Gastrocnemius medialis (tissue), 4 donors: ENCODE measurements at places on chromosomes 4 and X.

- DNase-seq: no peak
These were observed 5.5 kb downstream of the GSTCD start for GRCh38 chr4:105714071-105714521.

- DNase-seq: no peak
These were observed 62.5 kb upstream of the TMEM164 start for GRCh38 chrX:109940411-109940810.

DNA sequence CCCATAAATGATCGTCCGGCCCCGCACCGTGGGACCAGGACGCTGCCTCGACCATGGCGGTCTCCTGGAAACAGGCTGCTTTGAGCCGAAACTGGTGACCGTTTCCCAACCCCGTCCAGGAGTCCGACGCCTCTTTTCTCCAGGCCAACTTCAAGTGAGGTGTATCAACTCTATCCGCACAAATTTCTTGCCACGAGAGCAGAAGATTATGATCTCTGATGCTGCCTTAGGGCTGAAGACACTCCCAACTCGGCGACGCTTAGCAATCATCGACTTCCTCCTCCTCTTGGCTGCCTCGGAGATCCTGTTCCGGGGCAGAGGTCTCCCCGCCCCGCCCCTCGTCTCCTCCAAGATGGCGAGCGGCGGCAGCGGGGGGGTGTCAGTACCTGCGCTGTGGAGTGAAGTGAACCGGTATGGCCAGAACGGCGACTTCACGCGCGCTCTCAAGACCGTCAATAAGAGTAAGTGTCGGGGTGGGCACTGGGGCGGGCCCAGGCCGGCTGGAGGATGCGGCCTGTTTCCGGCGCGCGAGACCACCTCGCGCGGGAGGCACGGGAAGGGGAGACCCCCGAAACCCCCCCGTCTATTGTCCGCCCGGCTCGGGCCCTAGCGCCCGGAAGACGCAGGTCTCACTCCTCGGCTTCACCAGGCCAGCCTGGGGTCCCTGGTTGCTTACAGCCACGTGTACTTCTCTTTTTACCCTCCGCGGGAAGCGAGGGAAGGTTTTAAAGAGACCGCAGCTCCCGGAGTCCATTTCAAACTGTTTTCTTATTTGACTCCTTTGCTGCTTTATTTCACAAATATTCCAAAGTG lies at the start of gene SRP72:
TSS of gene SRP72 (plus strand) at position 334 of the 813 bp plus-strand sequence. CDS start at position 353, 19 bp downstream.
- peak; percentile 79 for DNase-seq

GRCh38 chr4:97662133-97662532 lies 481.1 kb downstream of the STPG2 start:
- DNase-seq: no peak

GRCh38 chrX:21166272-21166982 lies 207.8 kb upstream of the CNKSR2 start:
- no peak for DNase-seq

- no peak for DNase-seq
These were observed 509.8 kb downstream of the CENPC start for GRCh38 chr4:67035501-67035900.

DNA sequence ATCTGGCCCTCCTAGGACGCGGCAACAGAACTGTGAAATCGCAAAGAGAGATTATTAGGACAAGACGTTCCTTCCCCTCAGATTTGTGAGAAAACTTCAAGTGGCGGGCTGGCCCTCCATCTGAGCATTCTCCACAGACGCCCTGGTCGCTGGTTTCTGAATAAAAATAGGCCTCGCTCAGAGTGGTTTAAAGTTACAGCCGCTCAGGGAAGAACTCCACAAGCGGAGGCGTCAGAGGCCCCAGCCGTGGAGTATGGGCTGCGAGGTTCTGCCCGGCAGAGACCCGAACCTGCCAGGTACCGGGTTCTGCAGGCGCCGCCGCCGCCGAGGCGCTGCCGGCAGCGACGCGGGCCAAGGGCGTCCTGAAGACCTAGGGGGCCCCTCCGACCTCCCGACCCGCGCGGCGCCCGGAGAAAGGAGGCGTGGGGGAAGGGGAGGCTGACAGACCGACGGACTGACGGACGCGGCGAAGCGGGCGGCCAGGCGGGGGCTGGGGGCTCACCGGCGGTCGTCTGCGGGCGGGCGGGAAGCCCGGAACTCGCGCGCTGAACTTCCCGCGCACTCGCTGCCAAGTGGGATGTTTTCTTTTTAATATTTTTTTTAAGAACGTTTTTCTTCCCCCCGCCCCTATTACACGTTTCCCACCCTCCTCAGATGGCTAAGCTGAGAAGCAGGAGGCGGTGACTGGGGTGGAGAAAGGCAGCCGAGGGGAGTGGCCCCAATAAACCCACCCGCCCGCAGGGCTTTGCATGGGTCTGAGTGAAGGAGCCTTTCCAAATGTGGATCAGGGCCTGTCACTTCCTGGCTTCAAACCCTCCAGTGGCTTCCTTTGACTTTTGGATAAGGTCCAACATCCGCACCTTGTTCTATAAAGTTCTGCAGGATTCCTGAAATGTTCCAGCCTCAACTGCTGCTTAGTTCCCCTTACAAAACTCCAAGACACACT lies at the start of gene PABPC4L:
TSS of gene PABPC4L (minus strand) at position 574 of the 946 bp plus-strand sequence. CDS start 770 bp downstream, outside the sequence.
- no peak for DNase-seq

DNA sequence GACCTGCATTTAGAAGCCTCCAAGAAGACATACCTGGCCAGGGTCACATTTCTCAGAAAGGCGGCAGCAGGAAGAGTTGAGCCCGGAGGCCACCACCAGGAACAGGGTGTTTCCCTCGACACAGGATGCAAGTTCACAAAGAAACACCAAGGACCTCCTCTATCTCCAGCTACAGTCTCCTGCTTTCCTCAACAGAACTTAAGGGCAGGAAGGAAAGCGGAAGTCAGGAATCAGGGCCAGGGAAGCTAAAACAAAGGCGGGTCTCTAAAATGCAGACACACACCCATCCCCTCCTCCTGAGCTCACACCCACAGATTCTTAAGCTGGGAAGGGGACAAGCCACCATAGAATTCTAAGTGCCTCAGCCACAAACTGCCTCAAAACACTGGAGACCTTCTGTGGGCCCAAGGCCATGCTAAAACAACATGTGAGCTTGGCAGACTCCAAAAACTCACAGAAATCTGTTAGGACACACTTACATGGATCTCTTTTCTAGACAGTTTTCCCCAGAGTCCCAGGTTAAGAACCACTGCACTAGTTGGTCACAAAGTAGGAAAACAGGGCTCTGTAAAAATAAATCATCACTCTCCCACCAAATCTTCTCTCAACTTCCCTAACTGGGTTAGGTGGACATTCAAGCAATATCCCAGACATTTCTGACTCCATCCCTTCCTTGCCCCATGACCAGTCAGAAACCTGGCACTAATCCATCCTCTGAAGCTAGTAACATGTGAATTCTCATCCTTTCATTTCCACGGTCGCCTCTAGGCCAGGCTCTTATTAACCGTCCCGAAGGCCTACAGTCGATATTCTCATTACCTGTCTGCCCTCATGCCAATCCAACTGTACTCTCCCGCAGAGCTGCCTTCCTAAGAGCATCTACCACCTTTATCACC lies 163.2 kb downstream of the APBB2 start:
- DNase-seq: no peak

DNA sequence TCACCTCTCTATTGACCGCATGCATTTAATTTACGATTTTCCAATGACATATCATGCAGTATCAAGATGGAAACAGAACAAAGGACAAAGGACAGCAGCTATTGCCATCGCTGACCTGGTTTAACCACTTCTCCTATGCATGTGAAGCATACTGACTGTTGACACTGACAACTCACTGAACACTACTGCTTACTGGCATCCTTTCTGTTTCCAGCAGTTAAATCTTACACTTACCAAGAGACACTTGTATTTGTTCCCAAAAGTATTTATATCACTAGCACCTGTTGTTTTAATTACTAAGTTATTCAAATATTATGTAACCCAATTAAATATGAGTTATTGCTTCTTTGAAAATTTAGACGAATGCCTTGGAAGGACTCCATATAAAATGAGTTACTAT lies 176.7 kb downstream of the PDGFC start:
- no peak for DNase-seq

- DNase-seq: no peak
These were observed 1415.5 kb downstream of the PCDH7 start for GRCh38 chr4:32135642-32136041.

- no peak for DNase-seq
These were observed 1163.5 kb upstream of the PABPC4L start for GRCh38 chr4:135365065-135365464.

DNA sequence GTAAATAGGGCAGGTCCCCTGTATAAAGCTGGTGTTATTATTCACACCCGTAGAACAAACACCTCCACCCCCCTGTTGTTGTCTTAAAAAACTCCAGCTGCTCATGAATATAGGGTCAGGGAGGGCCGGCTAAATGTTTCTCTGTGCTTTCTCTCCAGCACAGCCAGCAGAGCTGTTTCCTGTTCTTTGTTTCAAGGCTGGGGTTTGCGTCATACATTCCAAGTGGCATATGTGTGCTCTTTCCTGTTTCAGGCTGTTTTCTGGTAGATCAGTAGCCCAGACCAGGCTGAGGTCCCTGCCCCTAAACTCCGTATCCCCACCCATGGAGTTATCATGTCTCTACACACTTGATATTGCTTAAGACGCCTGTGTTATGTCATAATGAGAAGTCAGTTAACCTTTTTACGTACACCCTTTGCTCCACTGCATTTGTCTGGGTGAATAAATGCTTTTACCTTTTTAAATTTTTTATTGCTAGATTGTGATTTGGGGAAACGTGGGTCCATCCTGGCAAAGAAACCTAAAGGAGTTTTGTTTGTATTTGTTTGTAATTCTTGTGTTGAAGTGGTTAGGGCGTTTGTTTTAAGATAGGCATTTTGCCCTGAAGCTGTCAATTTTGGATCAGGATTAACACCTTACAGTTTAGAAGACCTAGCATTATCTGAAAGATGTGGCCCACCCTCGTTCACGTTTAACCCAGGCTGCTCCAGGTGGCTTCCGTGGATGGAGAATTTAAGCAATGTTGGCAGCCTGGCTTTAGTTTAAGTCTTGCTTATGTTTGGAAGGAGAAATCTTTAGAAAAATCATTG lies 3.3 kb downstream of the KLF3 start:
- DNase-seq: peak; percentile 71

- DNase-seq: no peak
These were observed 73.6 kb upstream of the RBMX start for GRCh38 chrX:136953867-136954787.

GRCh38 chr4:54717694-54718093 lies 59.9 kb downstream of the KIT start:
- DNase-seq: no peak

- no peak for DNase-seq
These were observed 190.7 kb downstream of the RPA4 start for GRCh38 chrX:97074400-97074799.

DNA sequence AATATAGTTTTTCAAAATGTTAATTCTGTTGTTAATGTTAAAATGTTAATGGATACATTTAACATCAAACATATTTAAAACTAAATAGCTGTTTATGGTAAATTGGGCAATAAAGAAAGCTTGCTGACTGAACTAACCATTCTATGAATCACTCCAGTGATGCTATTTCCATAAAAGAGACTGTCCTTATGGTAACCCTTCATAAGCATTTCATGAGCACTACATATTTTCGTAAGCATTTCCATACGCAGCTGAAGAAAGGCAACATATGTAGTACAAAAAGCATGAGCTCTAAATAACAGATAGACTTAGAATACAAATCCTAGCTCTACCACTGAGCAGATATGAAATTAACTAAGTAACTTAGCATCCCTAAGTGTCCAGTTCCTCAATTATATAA lies 188.9 kb downstream of the COL25A1 start:
- no peak for DNase-seq

- DNase-seq: no peak
These were observed 205.5 kb upstream of the MBNL3 start for GRCh38 chrX:132694382-132694781.

GRCh38 chrX:127861611-127862010 lies 190.6 kb downstream of the ACTRT1 start:
- no peak for DNase-seq

DNA sequence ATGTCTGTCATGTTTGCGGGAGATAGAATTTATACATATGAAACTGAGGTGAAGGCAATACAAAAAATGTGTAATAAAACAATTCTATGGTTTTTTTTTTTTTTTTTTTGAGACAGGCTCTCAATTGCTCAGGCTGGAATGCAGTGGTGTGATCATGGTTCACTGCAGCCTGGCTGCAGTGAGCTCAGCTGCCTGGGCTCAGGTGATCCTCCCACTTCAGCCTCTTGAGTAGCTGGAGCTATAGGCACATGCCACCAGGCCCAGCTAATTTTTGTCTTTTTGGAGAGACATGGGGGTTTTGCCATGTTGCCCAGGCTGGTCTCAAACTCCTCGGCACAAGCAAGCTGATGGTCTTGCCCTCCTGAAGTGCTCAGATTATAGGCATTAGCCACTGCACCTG lies 10.1 kb downstream of the RADX start:
- no peak for DNase-seq

DNA sequence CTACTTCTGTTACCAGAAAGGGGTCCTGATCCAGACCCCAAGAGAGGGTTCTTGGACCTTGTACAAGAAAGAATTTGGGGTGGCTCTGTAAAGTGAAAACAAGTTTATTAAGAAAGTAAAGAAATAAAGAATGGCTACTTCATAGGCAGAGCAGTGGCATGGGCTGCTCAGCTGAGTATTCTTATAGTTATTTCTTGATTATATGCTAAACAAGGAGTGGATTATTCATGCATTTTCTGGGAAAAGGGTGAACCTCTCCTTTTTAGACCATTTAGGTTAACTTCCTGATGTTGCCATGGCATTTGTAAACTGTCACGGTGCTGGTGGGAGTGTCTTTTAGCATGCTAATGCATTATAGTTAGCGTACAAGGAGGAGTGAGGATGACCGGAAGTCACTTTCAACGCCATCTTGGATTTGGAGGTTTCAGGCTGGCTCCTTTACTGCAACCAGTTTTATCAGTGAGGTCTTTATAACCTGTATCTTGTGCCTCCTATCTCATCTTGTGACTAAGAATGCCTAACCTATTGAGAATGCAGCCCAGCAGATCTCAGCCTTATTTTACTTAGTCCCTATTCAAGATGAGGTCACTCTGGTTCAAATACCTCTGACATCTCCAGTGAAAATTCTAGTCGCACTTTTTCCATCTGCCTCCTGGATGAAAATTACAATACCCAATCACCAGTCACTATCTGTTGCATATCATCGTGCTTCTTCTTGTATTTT lies 15.5 kb upstream of the TDO2 start:
- DNase-seq: no peak

GRCh38 chrX:109472939-109473735 lies 8.7 kb downstream of the GUCY2F start:
- no peak for DNase-seq
